ENCODE measurements at places on chromosomes 2 and 18.

GRCh38 chr2:56448403-56449001 is 264.7 kb downstream of the CCDC85A start:
- ATAC-seq: no peak

DNA sequence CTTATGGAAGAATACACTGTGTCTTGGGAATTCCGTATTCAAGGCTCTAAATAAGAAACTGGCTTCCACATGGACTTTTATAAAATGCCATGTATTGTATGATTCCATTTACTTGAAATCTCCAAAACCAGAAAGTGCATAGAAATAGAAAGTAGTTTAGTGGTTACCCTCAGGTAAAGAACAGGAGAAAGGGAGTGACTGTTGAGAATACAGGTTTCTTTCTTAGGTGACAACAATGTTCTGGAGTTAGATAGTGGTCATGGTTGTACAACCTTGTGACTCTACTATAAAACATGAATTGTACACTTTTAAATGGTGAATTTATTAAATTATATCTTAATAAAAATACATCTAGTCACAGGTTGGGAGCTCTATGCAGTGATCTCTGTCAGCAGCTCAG is 481.8 kb downstream of the SPAG16 start:
- ATAC-seq: peak; percentile 6

- ATAC-seq: peak; percentile 36
Observed at GRCh38 chr2:28390241-28390745, 2.4 kb upstream of the FOSL2 start.

GRCh38 chr18:57710226-57710625 is 88.6 kb upstream of the NARS1 start:
- ATAC-seq: no peak

- ATAC-seq: no peak
Observed at GRCh38 chr2:16123421-16123820, 183.1 kb downstream of the MYCN start.

GRCh38 chr2:24768601-24769000 is 24.6 kb downstream of the PTRHD1 start:
- no peak for ATAC-seq

DNA sequence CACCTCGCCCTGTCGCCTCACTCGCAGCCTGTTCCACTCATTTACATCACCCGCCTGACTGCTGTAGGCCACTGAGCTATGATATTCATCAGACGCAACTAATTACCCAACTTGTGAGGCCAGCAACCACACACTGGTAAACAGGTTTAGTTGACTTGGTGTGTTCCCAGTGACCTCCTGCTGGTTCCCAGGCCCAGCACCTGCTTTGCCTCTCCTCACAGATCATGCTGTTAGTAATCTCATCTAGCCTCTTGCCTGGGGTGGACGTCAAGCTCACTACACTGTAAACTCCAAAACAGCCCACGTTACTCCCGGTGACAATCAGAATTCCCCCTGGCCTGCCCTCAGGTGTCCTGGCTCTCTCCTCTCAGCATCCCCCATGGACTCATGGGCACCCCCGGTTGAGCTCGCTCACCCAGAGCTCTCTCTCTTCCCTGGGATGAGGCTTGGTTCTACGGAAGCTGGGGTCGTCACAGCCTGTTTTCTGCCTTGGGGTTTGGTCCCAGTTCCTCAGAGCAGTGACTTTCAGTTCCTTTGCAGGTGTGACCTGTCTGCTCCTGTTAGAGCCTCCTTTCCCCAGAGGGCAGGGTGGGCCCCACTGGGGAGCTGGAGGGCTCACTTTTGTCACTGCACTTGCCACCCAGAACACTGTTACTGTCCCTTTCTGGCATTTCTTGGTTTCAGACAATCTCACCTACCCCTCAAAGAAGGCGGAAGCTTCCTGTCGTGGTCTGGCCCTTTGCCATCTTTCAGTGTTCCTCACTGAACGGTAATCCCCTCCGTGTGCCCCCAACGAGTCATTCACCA is 40.3 kb downstream of the INPP5D start:
- peak; percentile 71 for ATAC-seq

DNA sequence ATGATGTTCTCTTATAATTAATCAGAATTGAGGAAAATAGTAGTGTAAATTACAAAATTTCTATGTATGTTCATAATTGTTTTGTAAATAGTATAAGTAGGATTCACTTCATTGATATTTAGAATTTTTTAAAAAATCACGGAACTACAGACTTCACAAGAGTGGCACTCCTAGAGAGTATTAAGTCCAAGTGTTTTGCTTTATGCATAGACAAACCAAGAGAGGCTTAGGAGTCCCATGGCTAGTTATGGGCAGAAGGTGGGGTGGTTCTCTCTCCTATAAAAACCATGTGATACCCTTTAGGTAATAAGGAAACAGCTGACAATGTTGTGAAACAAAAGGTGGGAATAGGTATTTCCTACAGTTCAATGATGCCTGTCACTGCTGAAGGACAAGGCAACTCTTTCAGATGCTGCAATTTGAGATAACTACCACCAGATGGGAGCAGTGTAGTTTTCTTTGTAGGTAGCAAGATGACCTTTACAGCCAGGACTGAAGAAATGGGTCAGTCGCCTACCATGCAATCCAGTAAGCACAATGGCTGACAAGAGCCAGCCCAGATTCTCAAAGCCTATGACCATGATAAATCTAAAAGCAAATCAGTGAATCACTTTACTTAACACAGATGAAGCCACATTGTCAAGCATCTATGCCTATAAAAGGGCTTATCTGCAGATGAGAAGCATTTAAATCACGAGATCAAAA is 83.9 kb downstream of the AAK1 start:
- ATAC-seq: peak; percentile 52

- no peak for ATAC-seq
Observed at GRCh38 chr18:12843420-12844350, 40.4 kb downstream of the PTPN2 start.

DNA sequence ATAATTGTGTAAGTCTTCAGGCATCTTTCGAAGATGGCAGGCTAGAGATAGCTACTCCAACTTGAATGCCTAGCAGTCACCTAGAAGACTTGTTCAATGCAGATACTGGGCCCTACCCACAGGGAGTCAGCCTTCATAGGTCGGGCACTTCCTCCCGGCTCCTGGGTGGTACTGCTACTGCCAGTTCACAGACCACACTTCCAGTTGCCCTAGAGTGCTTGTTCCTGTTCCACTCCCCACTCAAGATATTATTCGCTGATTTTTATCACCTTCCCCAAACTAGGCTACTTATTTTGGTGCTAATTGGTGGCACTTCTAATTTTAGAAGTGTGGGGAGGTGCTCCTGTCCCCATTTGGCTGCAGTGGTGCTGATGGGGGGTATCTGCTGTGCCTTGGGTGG is 34.2 kb downstream of the INPP4A start:
- no peak for ATAC-seq

- ATAC-seq: no peak
Observed at GRCh38 chr2:24492421-24493279, 1.6 kb downstream of the NCOA1 start.

DNA sequence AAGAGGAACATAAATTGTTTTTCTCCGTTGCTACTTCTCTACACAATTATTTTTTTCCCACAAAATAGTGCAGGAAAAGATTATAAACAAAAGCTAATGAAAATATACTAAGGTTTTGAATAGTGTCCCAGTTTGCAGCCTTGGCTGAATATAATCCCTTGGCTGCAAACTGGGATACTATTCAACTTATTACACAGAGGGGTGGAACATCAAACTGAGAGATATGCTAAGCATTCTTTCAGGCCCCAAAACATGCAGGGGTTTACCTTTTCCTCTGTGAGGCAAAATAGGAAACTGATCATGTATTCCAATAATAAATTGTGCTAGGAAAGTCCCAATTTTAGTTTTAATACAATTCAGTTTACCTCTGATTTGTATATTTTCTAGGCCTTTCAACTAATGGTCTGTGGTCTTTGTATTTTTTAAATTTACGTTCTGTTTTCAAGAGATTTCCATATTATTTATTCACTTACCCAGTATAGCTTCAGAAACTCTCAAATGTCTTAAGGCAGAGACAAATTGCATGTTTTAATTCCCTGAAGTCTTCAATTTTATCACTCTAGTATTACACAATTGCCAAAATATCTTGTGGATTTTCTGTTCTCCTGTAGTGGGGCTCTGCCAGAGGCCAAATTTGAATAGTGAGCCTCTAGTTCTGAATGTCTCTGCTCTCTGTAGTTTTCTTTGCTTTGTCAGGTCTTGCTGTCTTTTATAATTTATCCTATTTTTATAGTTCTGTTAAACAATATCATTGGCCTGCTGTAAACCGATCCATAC is 63.9 kb downstream of the PPP1R1C start:
- no peak for ATAC-seq

- ATAC-seq: no peak
Observed at GRCh38 chr2:28250006-28250405, 142.7 kb upstream of the FOSL2 start.

Measured in activated CD4-positive, CD25-positive, alpha-beta regulatory T cell treated with anti-CD3 and anti-CD28 coated beads, Interleukin-2, amount 50 U/mL, for 24 hours (primary cell).